ENCODE measurements at places on chromosomes 12 and 14.

DNA sequence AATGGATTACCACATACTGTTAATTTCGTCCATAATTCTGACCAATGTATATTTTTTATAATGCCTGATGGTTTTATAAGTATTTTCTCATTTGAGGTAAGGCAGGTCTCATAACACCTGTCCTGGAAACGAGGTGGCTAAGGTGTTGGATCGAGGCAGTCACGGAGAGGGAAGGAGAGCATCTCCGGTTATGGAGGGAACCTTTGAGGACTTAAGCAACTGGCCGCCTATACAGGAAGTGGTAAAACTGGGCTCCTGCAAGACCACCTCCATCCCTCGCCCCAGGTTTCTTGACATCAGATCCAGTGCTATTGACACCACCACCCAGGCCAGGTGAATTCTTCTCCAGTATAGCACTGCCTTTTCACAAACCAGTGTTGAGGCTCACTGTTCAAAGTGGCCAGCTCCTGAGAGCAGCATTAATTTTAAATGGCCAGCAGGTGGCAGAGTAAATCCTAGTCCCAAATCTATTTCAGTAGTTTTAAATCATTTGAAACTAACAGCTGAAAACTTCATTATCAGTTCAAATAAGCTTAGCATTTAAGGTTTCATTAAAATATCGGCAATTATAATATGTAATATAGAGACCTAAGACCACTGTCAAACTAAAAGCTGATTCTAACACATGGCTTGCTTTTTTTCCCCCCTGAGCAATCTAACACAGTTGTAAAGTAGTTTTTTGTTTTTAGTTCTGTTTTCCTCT is 100.8 kb downstream of the PPM1A start:
- peak; percentile 34 for DNase-seq

GRCh38 chr12:88544991-88545980 is 35.0 kb downstream of the KITLG start:
- no peak for DNase-seq

- DNase-seq: no peak
Measured at GRCh38 chr14:104687601-104688504, 1.6 kb upstream of the INF2 start.

GRCh38 chr12:115507951-115508722 is 769.4 kb downstream of the MED13L start:
- DNase-seq: no peak

DNA sequence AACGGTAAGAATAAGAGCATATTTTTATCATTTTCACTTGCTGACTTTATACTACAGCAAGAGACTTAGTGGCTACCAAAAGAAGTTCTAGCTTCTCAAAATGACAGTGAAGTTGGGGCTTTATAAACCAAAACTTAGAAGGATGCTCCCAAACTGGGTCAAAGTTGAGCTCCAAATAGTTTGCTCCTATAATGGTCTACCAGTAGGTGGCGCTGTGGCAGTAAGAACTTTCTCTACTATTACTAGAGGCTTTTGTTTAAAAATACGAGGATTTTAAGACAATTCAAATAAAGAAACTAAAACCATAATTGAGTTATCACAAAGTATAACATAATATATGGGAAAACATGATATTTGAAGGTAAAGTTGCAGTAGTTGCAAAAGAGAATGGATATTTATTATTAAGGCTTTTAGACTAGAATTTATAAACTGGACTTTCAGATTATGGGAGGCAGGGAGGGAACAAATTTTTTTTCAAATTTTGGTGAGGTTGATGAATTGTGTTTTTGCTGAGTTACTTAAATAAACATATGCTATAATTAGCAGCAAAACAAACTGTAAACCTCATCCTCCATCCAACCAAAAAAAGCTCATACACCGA is 75.0 kb downstream of the TGFB3 start:
- DNase-seq: peak; percentile 83

DNA sequence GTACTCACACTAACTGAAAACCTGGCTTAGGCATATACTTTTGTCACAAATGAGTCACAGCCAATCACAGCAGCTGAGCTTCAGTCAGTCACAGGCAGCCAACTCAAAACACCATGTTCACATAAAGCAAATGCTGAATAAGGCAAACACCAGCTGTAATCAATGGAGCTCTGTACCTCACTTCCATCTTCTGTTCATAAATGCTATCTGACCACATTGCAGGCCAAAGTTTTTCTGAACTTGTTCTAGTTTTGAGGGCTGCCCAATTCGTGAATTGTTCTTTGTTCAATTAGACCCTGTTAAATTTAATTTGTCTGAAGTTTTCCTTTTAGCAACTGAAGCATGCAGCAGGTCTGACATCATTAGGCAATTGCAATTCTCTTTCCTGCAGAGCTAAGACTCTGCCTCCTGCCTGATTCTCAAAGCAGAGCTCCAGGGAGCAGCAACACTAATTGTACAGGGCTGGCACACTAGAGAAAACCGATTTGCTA is 129.9 kb downstream of the WIF1 start:
- DNase-seq: no peak

DNA sequence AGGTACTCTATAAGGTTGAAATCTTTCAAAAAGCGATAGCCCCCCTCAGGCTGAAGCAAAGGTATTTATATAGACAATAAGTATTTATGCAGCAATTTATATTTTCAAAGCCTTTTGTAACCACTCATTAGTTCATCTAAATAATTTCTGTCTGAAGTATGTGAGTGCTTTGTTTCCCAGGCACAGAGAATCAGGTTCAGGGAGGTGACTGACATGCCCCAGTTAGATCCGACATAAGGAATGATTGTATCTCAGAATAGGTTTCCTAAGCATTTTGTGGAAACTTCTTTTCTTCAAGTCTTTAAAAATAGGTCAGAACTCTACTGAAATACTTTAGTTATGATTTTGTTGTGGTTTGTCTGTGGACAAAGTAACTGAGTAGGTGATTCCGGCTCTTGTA is 283.4 kb upstream of the G2E3 start:
- no peak for DNase-seq

- no peak for DNase-seq
Measured at GRCh38 chr12:58500399-58500798, 419.9 kb downstream of the LRIG3 start.

DNA sequence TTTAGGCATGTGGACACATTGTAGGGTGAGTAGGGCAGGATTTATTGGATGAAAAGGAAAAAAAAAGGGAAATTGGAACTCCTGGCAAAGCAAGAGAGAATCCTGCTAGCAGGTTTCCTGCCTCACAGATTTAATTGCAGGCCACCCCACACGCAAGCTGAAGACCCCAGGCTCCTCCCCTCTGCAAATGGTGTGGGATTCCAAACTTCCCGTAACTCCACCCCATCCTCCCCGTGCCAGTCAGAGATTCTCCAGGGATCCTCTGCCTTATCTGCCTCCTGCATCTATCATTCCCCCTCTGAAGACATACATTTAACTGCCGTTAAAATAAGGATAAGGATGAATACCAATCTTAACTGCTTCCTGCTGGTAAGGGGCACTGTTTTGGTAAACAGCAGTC is 249.8 kb upstream of the GARIN2 start:
- no peak for DNase-seq

- DNase-seq: no peak
Measured at GRCh38 chr12:40158592-40159111, 52.8 kb upstream of the SLC2A13 start.

- no peak for DNase-seq
Measured at GRCh38 chr12:112126911-112127310, 1.6 kb downstream of the TRAFD1 start.

DNA sequence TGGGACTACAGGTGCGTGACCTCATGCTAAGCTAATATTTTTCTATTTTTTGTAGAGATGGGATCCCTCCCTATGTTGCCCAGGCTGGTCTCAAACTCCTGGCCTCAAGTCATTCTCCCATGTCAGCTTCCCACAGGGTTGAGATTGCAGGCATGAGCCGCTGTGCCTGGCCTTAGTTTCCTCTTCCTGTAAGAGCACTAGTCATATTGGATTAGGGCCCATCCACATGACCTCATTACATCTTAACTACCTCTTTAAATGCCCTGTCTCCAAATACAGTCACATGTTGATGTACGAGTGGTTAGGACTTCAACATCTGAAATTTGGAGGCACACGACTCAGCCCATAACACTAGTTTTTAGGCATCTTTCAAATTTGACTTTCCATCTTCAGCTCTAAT is 72.2 kb upstream of the RASSF3 start:
- no peak for DNase-seq

DNA sequence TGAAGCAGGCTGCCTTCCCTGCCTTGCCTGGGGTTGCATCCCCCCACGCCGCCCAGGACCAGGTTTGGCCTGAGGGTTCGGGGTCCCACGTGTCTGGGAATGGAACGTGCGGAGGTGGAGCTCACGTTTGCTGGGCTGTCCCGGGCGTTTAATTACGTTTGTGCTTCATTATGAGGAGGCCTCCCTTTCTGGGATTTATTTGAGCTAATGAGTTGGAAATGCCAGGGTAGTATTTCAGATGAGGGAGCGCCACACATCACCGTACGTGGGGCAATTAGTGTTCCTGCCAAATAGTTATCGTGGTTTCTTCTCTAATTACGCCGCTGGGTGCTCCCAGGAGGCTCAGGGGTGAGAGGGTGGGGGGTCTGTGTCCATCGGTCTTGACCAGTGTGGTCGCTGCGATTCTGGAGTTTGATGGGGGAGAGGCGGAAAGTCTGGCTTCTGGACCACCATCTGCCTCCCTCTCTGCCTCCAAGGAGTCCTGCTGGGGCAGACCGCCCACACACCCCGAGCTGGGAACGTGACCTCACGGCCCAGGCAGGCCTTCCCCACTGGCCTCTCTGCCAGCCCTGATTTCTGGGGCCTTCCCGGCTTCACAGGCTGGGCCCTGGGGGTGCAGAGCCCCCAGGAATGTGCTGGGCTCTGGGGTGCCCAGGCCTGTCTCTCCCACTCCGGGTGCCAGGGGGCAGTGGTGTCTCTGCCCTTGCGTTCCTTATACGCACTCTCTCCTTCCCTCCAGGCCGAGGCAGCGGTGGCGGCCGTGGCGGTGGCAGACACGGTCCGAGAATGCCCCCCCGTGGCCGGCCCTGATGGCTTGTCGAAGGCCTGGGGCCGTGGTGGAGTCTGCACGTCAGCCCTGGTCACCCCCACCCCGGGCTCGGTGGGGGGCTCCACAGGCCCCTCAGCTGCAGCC is 18.9 kb downstream of the KIF26A start:
- DNase-seq: no peak

GRCh38 chr14:89303456-89304435 is 113.3 kb downstream of the FOXN3 start:
- DNase-seq: peak; percentile 14

- DNase-seq: peak; percentile 16
Measured at GRCh38 chr12:68267892-68268396, 14.5 kb upstream of the IL22 start.

GRCh38 chr14:35826218-35826951 is at the start of gene BRMS1L:
TSS of gene BRMS1L (plus strand) at chr14:35826338. CDS start at chr14:35826517, 179 bp downstream.
- DNase-seq: peak; percentile 97

- no peak for DNase-seq
Measured at GRCh38 chr14:95432144-95433093, 84.0 kb downstream of the SYNE3 start.
